ENCODE measurements at places on chromosomes 5 and 9. TPM values are rescaled to one million over a fixed set of nuclear protein-coding genes. Genes with fewer than 3 reads are reported as not detected.

DNA sequence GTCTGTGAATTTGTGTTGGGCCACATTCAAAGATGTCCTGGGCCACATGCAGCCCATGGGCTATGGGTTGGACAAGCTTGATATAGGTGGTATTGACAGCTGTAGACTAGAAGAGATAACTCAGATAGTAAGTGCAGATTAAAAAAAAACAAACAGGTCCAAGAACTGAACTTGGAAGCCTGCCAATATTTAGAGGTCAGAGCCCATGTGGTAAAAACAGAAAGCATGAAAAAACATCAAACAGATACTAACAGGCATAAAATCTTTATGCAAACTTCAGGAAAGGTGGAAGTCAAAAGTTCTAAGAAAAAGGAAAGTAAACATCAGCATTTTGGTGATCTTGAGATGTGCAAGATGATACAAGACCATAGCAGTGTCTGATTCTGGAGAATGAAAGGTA, 155.1 kb upstream of the NR4A3 start:
- no peak for DNase-seq

DNA sequence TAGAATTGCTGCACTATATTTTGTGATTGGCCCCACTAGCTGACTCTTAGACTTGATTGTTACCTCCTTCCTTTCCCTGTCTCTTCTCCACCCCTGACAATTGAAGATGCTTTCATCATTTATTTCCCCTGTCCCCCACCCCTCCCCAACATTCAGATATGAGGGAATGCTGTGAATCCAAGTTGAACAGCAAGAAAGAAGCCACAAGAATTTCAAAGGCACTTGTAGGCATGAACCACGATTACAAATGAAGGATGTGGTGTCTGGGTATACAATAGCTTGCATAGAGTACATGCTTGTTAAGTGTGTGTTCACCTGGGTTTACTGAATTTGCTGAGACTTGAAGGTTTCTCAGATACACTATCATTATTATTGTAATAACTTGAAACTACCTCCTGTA, 78.3 kb upstream of the TRIO start:
- no peak for DNase-seq

The UGT3A1 gene
- total RNA-seq: 4.7 TPM

GRCh38 chr5:74113927-74114326, 487.9 kb downstream of the ARHGEF28 start:
- no peak for DNase-seq

DNA sequence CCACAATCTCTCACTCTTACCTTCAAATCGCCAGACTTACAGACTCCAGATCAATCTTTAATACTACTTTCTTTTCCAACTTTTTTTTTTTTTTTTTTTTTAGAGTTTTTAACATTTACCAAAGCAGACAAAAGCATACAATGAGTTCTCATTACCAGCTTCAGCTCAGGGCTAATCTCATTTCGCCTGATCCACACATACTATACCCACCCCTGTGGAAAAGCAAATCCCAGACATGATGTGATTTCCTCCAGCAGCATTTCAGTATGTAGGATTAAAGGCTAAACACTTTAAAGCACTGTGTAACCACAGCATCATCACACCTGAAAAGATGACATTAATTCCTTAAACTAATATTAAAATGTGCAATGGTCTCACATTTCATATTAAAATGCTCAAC, 138.8 kb upstream of the RETREG1 start:
- DNase-seq: no peak

- no peak for DNase-seq
Measured at GRCh38 chr5:51974834-51975233, 591.6 kb downstream of the ISL1 start.

DNA sequence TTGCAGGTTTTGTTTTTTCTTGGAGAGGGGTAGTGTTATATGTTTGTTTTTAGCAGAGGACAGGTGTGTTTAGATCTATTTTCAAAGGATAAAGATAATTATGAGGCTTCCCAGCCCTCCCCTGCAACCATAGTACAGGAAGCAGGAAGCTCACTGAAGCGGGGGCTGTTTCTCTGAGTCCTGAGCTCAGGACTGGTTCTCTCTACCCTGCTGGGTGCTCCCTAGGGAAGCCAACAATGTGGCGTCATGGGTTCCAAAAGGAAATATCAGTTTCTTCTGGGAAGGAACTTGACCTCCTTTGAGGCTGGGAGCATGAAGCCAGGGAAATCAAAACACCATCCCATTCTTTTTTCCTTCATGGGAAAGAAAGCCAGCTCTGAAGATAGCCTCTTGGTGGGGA, 62.2 kb downstream of the RAD23B start:
- DNase-seq: peak; percentile 31

GRCh38 chr5:147520450-147520849, 10.6 kb upstream of the DPYSL3 start:
- peak; percentile 40 for DNase-seq

The SLC9A3 gene
- 0.99 TPM for total RNA-seq

The ELP1 gene
- total RNA-seq: 37.7 TPM

The BTNL9 gene
- not detected for total RNA-seq

DNA sequence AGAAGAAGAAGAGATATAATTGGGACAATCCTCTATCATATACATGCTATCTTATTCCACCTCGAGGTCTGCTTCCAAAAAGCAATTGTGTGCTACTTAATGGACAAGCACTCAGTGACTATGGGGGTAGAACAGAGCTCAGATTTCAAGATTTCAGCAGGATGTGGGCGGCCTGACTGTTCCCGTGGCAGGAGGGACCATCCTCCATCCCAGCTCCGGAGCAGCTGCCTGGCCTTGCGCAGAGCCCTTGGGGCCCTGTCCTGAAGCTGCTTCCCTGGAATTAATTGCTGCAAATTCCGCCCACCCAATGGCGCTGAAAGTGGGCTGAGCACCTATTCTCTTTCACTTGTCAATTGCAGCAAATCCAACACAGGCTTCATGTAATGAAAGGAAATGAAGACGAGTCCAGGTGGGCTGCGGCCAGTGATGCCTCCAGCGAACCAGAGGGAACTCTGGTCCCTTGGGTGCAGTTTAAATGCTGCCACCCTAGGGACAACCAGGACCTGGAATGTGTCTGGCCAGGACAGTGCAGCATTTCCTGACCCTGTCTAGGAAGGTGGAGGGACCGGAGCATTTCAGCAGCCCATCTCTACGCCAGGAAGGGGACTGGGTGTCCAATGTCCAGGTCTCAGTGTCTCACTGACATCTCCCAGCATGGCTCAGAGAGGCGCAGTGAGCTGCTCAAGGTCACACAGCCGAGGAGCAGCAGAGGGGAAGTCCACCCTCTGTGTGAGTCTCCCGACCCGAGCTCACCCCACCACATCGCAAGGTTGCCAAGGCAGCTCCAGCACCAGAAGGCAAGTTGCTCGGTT, 50.5 kb upstream of the FCN1 start:
- DNase-seq: peak; percentile 49

DNA sequence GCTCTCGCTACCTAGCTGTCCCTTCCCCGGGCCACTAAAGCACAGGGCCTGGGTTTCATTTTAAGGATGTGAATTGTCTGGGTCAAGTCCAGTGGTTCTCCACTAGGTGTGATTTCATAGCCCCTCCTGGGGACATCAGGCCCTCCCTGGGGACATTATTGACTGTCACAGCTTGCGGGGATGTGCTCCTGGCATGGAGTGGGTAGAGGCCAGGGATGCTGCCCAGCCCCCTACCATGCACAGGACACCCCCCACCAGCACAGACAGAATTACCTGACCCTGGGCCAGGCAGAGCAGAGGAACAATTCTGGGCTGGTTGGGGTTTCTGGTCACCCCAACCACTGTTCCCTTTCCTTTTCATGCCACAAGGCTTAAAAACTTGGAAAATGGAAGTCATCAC, 4.1 kb downstream of the FAM78A start:
- DNase-seq: no peak

The MRRF gene
- 25.2 TPM for total RNA-seq

- DNase-seq: peak; percentile 72
Measured at GRCh38 chr9:133540698-133541025, 6.2 kb downstream of the ADAMTSL2 start.

DNA sequence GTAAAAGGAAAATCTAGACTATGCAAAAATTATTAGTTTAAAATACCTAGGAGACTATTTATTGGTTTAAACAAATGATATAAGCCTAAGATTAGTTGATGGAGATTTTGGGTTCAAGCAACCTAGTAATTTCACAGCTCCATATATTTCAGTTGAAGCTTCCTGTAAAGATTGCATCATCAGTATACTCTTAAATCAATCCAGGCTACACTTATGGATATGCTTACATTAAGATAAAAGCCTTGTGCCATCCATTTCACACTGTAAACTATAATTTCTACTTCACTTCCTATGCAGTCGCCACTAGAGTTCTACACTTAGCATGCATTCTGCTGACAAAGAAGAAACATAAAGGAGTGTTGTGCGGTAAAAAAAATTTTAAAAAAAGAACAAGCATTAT, 7.3 kb upstream of the LIX1 start:
- no peak for DNase-seq

DNA sequence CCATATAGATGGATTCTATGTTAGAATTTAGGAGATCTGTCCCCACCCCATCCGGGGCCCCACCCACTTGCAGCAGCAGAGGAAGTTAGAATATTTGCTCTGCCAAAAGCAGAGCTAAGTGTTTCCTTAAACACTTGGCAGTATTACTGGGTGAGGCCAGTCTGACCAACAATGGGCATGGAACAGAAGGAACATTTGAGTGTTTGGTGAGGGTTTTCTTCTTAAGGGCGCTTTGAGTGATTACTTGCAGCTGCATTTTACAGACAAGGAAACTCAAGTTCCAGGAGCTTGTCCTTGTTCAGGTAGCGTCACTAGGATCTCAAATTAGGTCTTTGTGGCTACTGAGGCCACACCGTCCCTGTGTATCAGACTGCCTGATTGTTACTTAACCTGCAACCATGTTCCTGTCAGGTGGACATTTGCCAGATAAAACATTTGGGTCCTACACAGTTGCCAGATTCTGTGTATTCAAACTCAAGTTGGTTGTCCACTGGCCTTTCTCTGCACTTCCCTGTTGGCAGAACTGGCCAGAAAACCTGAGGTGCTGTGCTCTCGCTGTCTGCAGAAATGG, 59.3 kb downstream of the SLC46A2 start:
- DNase-seq: no peak

GRCh38 chr9:123426406-123426805, 70.4 kb downstream of the CRB2 start:
- peak; percentile 52 for DNase-seq

DNA sequence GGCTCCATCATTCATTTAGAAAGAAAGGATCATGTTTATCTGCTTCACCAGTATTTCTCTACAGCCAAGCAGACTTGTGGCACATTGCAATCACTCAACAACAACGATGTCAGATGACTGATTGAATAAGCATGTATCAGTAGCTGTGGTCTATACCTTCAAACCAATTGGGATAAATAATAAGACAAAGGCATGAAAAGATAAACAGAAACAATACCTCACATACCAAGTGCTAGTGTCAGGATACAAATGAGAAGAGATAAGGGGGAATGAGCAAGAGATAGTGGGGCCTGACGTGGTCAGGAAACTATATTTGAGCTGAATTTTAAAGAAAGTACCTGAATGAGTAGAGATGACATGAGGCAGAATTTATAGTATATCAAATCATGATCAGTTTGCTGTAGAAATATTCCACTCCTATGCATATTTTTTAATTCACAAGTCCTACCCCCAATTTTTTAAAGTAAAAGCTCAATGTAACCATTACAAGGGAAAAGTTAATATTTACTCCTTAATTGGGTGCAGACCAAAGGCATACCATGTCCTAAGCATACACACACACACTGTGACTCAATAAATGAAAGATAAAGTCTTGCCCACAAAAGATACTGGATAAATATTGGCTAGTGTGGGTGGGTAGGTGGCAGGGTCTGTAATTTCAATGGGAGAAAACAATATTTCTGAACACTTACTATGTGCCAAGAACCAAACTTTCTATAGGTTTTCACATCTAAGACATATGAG, 284.5 kb downstream of the SPOCK1 start:
- no peak for DNase-seq

DNA sequence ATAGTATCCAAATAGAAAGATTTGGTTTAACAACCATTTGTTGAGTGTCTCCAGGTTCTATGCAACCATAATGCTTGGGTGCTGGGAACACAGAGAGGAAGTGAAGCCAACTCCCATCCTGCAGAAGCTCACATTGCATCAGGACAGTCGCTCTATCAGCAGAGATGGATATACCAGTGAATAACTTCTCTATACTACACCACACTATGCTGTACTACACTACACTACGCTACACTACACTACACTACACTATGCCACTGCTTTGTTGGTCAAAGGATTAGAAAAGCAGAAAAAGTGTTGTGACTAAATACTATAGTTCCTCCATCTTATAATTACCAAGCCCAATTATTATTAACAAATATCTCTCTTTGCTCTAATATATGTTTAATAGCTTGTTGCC, 89.2 kb upstream of the PRRC1 start:
- no peak for DNase-seq

The TRMO gene
- 7.3 TPM for total RNA-seq

The GPRIN1 gene
- 4.8 TPM for total RNA-seq

GRCh38 chr9:137114613-137115393, at the start of gene DPP7:
Gene DPP7 (minus strand): TSS chr9:137114733. CDS start chr9:137114713, 20 bp downstream.
- DNase-seq: peak; percentile 68

GRCh38 chr9:122158202-122158601, 1.4 kb downstream of the NDUFA8 start:
- DNase-seq: peak; percentile 86

DNA sequence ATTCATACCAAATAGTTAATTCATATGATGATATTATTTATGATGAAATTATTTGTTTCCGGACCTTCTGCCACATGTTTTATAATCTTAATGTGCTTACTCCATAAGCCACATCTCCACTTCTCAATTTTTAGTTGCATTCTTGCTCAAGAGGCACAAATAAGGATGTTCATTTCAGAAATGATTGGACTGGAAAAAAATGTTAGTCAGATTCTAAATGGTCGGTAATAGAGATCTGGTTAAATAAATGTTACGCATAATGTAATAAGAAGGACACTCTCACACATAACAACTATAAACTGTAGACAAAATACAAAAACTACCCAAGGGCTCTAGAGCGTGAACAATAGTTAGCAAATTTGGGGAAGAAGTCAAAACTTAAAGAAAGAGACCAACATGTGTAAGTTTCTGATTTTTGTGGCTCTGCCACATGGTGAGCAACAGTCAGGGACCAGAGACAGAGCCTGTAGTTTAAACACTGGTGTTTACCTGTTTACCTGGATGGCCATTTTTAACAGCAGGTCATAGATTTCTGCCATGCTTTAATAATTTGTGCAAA, 554.3 kb upstream of the CLINT1 start:
- DNase-seq: no peak

GRCh38 chr9:3929345-3930047, 370.4 kb downstream of the GLIS3 start:
- DNase-seq: no peak

- no peak for DNase-seq
Measured at GRCh38 chr9:109794361-109795012, 14.5 kb downstream of the PALM2AKAP2 start.

The PLEKHG4B gene
- total RNA-seq: 5.0 TPM

The IL5 gene
- total RNA-seq: not detected

The FYB1 gene
- total RNA-seq: not detected

The IL31RA gene
- not detected for total RNA-seq

The UBE2QL1 gene
- 0.11 TPM for total RNA-seq

GRCh38 chr5:80864706-80865435, 95.3 kb upstream of the RASGRF2 start:
- DNase-seq: no peak

The RGS7BP gene
- total RNA-seq: 1.6 TPM

GRCh38 chr9:107394264-107394663, 95.3 kb downstream of the KLF4 start:
- DNase-seq: no peak

The CD274 gene
- total RNA-seq: 1.0 TPM

Measured in endodermal cell (in vitro differentiated cells).